G401 (cell line): ENCODE measurements at places on chromosomes 12 and 14. TPM values are rescaled to one million over a fixed set of nuclear protein-coding genes. Genes with fewer than 3 reads are reported as not detected.

The PA2G4 gene
- total RNA-seq = 357 and 451 TPM in 2 replicates

The KRT76 gene
- not detected in 2 replicates for total RNA-seq

The GMFB gene
- total RNA-seq = 94.1 and 134 TPM in 2 replicates

The OR6C6 gene
- total RNA-seq = not detected in 2 replicates

The ERBB3 gene
- total RNA-seq = 4.3 and 17.4 TPM in 2 replicates

The NELL2 gene
- total RNA-seq = not detected in 2 replicates

The SPTB gene
- not detected in 2 replicates for total RNA-seq

The TARBP2 gene
- 117 and 119 TPM in 2 replicates for total RNA-seq

The PTCSC3 gene
- not detected in 2 replicates for total RNA-seq

The KLHDC1 gene
- 0.85 and 1.0 TPM in 2 replicates for total RNA-seq

The NACA gene
- 1,378 and 1,667 TPM in 2 replicates for total RNA-seq

The LRRC74A gene
- total RNA-seq = not detected in 2 replicates

The CLEC4E gene
- not detected in 2 replicates for total RNA-seq

The SERPINA9 gene
- total RNA-seq = not detected in 2 replicates

The KRT75 gene
- 0.20 and 0.43 TPM in 2 replicates for total RNA-seq

The LRIG3 gene
- 0.58 and 0.74 TPM in 2 replicates for total RNA-seq

The TPPP2 gene
- total RNA-seq = not detected in 2 replicates

The OR4K13 gene
- not detected in 2 replicates for total RNA-seq

The UNC79 gene
- 0.44 TPM in 1 of 2 replicates, not detected in the other for total RNA-seq

The SBNO1 gene
- 9.7 and 16.0 TPM in 2 replicates for total RNA-seq

The FAM177A1 gene
- 42.2 and 55.9 TPM in 2 replicates for total RNA-seq

The CD163L1 gene
- total RNA-seq = not detected in 2 replicates

The ALDH6A1 gene
- 20.3 and 35.6 TPM in 2 replicates for total RNA-seq

The RPL10L gene
- not detected in 2 replicates for total RNA-seq
